ENCODE measurements at places on chromosomes 6 and 20.

- no peak for DNase-seq
These were observed 10.4 kb upstream of the TNFRSF6B start for GRCh38 chr20:63686094-63686491.

DNA sequence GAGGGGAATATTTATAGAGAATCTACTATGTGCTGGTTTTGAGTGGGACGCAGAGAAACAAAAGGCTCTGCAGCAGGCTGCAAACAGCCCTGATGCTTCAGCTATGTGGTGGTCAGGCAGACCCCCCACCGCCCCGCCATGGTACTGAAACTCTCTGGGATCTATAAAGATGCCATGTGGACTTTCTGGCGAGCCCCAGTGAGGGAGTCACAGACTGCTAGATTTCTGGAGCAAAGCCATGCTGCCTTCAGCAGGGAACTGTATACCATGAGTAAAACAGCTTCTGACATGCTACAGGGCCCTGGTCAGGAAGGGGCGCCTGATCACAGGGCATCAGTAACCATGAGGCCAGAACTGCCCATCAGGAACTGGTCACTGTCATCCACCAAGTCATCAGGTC lies 19.2 kb upstream of the BPIFB1 start:
- no peak for DNase-seq

DNA sequence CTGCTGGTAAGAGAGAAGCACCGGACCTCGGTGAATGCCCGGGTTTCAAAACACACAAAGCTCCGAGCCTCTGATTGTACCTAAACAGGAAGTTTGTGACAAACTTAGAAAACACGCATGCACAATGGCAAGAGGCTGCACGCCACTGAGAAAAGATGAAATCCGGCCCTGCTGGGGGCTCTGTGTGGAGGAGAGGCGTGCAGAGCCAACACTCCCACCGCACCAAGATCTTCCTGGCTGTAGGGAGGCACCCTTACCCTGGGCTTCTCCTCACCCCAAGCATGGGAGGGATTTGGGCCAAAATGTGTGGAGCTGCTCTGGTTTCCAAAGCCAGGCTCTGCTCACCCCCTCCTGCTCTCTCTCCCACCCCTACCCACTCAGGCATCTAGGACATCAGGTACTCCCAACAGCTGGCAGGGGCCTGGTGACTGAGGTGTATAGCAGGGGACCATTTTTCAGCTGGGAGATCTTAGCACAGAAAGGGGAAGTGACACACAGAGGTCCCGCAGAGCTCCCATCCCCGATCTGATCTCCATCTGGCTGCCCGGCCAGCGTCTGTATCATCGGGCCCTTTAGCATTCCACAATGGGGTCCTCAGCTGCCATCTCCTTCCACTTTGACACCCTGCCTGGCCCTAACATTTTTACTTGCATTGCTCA lies 84.2 kb downstream of the TRERF1 start:
- DNase-seq = no peak

DNA sequence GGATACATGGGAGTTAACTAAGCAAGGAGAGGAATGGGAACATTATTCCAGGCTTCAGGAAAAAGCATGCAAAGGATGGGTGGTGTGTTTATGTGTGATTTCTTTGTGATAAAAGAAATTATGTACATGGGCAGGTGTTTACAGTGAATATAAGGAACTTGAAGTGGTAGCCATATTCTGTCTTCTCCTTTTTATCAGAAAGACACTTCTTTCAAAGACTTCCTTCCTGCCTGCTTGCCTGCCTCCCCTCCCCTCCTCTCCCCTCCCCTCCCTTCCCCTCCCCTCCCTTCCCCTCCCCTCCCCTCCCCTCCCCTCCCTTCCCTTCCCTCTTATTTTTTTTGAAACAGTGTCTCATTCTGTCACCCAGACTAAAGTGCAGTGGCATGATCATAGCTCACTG lies 14.4 kb downstream of the CYB5R4 start:
- DNase-seq = no peak

- no peak for DNase-seq
These were observed 5.6 kb upstream of the HECA start for GRCh38 chr6:139129284-139129683.

GRCh38 chr20:278181-278580 lies 12.4 kb downstream of the C20orf96 start:
- DNase-seq = no peak

- peak; percentile 67 for DNase-seq
These were observed 50.7 kb upstream of the TPD52L1 start for GRCh38 chr6:125102891-125103290.

DNA sequence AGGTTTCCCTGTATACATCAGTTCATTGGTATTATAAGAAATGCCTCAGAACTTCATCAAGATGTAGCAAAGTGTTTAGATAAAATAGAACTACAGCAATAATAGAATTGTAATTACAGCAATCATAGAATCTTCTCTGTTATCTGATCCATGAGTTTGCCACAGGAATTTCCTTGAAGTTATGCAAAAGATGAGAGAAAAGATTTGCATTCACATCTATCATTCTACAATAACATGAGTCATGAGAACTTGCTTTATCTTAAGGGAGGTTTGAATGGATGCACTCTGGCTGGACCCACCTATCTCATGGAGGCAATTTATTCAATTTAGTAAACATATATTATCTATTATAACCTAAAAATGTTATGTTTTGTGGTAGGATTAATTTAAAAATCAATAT lies 329.8 kb upstream of the EPHA7 start:
- no peak for DNase-seq

DNA sequence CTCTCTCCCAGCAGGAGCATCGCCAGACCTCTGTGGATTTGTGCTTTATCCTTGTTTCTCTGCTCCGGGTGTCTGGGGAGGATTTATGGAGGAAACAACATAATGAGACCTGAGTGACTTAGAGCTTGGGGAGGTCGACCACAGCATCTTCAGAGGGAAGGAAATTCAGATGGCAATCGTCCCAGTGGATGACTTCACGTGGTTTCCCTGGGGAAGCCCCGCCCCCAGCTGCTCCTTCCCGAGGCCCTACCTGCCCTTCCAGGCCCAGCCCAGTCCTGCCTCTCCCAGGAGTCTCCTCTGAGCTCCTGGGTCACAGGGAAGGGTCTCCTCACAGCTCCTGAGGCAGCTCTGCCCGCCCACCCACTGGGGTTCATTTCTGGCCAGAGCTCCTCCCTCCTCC lies 430.3 kb upstream of the SULF2 start:
- peak; percentile 18 for DNase-seq

DNA sequence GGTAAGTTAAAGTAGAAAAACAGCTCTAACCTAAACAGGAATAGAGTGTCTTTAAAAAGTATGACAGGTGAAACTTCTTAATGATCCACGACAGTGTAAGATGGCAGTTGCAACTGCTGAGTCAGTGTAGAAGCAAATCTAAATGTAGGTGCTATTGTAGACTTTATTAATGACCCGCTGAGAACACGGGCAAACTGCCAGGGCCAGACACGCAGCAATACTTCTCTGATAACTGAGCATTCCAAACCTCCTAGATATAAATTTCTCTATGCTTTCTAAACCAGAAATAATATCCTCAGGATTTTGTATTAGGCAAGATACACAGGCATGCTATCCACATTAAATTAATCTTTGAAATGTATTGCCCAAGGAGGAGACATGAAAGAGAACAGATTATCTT lies 1076.4 kb downstream of the HACE1 start:
- DNase-seq = no peak

- DNase-seq = peak; percentile 26
These were observed 80.3 kb downstream of the BACH2 start for GRCh38 chr6:90216072-90216977.

DNA sequence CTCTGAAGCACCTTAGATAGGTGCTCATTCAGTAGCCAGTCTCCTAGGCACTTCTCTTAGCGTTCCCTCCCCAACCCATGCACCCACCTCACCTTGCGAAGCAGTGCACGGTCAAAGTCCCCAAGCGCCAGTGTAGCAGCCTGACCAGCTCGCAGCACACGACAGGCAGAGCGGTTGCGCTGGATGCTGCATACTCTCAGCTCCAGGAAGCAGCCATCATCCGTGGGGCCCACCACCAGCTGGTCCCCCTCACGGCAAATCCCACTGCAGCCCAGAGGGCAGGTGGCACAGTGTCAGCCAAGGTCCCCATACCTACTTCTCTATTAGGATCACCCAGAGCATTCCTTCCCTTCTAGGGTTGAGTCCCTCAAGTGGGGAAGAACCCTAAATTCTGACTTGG lies 6.5 kb downstream of the GTPBP2 start:
- DNase-seq = no peak

- no peak for DNase-seq
These were observed 12.5 kb upstream of the RANBP9 start for GRCh38 chr6:13724182-13724581.

- no peak for DNase-seq
These were observed 28.9 kb downstream of the INSM1 start for GRCh38 chr20:20396794-20397193.

- no peak for DNase-seq
These were observed 79.4 kb downstream of the GFOD1 start for GRCh38 chr6:13407709-13408695.

GRCh38 chr6:166465003-166465399 lies 82.3 kb upstream of the MPC1 start:
- no peak for DNase-seq

DNA sequence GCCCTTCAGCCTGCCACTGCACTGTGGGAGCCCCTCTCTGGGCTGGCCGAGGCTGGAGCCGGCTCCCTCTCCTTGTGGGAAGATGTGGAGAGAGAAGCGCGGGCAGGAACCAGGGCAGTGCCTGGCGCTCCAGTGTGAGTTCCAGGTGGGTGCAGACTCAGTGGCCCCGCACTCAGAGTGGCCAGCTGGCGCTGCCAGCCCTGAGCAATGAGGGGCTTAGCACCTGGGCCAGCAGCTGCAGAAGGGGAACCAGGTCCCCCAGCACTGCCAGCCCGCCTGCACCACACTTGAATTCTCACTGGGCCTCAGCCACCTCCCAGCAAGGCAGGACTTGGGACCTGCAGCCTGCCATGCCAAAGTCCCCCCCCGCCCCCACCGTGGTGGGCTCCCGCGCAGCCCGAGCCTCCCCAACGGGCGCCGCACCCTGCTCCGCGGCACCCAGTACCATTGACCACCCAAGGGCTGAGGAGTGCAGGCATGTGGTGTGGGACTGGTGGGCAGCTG lies 205.9 kb downstream of the CLVS2 start:
- DNase-seq = no peak

- DNase-seq = no peak
These were observed 1071.1 kb upstream of the CITED2 start for GRCh38 chr6:140445474-140446004.

DNA sequence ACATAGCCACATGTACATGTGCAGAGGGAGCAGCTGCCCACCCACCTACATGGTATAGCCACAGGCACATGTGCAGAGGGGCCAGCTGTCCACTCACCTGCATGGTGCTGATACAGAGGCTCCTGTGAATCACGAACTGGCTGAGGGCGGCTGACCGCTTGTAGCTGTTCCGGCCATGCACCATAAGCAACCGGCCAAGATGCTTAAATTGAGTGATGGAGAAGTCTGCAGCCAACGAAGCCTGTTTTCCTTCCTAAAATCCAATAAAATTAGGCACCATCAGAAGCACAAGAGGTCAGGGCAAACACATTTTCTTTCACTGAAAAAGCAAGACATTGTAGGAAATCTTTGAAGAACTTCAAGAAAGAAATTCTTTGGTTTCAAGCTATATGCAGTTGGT lies 71.1 kb upstream of the NFATC2 start:
- no peak for DNase-seq

- no peak for DNase-seq
These were observed 11.6 kb upstream of the NTSR1 start for GRCh38 chr20:62696989-62697388.
